ENCODE measurements at places on chromosomes 11 and 22.

- no peak for DNase-seq
Measured at GRCh38 chr11:126415669-126416420, 60.4 kb downstream of the ST3GAL4 start.

GRCh38 chr11:76455331-76455730, 10.5 kb downstream of the EMSY start:
- no peak for DNase-seq

DNA sequence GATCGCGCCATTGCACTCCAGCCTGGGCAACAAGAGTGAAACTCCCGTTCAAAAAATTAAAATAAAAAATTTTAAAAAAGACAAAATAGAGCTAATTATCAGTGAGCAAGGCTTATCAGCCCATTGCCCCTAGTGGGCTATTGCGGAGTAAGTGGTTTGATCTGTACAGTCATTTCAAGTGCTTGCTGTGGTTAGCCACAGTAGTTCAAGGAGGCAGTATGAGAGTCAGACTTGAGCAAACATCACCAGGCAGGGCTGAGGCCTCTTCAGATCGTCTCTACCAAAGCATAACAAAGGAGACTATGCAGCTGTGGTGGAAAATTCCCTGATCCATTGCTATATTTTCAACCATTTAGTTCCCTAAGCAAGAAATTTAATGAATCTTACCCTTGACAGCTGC, 4.3 kb upstream of the SBF2 start:
- DNase-seq = no peak

DNA sequence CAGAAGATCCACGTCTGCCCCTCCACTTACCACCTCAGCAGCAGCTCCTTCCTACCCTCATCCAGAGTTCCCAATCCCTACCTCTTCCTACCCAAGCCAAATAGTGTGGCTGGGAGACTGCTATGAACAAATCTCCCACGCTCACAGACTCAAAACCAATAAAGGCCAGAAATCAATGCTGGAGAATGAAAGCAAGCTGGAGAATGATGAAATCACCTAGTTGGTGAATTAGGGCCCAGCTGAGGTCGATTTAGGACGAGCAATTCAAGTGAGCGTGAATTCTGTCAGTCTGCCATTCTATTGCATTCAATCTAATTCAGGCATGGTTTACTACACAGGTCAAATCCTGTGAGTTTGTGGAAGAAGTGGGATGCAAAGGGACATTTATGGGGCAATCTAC, 22.5 kb downstream of the COMMD9 start:
- no peak for DNase-seq

DNA sequence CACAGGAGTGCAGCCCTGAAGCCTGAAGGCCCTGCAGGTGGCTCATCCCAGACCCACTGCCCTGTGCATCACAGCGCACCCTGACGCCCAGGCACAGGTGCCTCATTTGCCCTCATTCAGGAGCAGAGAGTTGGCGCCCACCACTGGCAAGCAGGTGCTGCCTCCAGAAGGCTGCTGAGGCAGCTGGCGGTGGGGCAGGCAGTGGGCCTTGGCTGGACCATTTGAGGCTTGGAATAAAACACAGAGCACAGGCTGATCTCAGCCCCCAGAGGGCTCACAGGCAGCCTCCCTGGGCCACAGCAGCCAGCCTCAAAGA, 1151.9 kb downstream of the BRD1 start:
- no peak for DNase-seq

Data from stimulated activated CD4-positive, alpha-beta T cell treated with anti-CD3 and anti-CD28 coated beads, TNF-alpha, amount 100 ng/mL, for 1 hour (primary cell).